ENCODE measurements at places on chromosomes 7 and 10.

DNA sequence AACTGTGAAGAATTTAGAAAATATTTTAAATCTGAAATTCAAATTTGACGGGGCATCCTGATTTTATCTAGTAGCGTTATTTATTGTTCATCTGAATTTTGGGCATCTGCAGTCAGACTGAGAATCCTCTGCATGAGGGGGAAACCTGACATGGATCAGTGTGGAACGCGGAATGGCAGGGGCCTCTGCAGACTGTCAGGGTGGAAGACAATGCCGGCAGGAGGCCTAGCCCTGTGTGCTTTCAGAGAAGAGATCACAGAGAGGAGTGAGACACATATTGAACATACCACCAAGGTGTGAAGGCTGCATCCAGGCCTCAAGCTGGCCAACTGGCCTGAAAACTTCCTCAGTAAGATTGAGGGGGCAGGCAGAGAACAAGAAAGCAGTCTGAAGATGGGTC, 921.1 kb upstream of the GHITM start:
- DNase-seq: no peak

DNA sequence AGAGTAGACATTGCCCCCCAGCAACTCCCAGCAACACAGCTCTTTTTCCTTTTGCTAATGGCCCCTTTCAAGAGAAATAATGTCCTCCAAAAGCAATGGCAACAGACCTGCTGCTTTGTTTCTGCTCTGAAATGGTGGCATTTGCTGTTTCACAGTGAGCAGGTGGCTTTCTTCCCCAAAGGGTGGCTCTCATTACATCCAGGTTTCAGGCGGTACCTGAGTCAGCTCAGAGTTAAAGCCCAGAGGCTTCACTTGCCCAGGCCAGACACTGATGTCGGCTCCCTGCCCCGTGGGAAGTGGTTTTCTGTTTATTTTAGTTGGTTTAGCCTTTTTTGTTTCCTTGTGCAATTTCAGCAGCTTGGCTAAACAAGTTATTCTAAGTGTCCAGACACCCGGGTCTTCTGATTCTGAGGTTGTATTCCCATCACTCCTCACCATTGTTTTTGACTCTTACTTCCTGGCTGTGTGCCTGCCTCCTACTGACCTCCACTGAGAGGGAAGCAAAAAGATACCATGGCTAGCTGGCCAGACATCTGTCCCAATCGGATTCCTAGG, 7.8 kb upstream of the ATOH7 start:
- DNase-seq: no peak

- peak; percentile 96 for DNase-seq
Measured at GRCh38 chr10:62618576-62619412, 185.7 kb upstream of the ADO start.

GRCh38 chr7:97270280-97270679, 152.8 kb downstream of the SDHAF3 start:
- DNase-seq: no peak

DNA sequence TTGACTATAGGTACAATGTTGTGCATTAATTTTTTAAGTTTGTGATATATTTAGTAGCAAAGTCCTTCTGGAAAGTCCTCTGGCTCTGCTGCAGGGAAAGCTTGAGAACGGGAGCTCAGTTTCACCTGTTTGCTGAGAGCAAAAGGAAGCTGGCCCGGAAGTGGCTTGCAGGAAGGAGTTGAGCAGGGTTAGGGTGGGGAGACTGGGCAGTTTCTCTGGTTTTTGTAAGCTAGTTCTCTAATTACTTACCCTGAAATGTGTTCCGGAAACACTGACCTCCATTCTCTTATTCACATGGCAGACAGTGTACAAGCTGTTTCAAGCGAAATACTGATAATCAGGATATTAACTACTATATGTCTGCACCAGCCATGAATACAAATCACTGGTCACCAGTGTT, 22.3 kb downstream of the MAP3K8 start:
- DNase-seq: no peak

DNA sequence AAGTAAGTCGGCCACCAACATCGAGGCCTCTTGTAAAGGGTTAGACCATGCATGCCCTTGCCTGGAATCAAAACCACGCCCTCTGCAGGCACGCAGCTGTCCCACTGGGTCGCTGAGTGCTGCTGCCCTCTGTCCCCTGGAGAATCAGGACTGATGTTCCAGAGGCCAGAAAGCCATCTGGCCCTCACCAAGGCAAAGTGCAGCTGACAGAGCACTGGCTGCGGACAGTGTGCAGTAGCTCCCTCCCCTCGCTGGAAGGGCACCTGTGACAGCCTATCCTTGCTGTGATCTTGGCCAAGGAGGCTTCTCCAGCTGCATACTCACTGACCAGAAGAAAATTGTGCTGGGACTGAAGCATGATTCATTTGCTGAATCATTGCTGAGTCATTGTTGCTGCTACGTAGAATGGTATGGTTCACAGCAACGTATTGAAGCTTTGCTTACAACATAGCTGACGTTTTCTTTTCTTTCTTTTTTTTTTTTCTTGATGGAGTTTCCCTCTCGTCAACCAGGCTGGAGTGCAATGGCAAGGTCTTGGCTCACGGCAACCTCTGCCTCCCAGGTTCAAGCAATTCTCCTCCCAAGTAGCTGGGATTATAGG, 30.4 kb downstream of the DDC start:
- DNase-seq: peak; percentile 92

- DNase-seq: no peak
Measured at GRCh38 chr7:50272808-50273207, 31.7 kb upstream of the IKZF1 start.

GRCh38 chr7:134777908-134778580, 1.4 kb upstream of the CALD1 start:
- no peak for DNase-seq

DNA sequence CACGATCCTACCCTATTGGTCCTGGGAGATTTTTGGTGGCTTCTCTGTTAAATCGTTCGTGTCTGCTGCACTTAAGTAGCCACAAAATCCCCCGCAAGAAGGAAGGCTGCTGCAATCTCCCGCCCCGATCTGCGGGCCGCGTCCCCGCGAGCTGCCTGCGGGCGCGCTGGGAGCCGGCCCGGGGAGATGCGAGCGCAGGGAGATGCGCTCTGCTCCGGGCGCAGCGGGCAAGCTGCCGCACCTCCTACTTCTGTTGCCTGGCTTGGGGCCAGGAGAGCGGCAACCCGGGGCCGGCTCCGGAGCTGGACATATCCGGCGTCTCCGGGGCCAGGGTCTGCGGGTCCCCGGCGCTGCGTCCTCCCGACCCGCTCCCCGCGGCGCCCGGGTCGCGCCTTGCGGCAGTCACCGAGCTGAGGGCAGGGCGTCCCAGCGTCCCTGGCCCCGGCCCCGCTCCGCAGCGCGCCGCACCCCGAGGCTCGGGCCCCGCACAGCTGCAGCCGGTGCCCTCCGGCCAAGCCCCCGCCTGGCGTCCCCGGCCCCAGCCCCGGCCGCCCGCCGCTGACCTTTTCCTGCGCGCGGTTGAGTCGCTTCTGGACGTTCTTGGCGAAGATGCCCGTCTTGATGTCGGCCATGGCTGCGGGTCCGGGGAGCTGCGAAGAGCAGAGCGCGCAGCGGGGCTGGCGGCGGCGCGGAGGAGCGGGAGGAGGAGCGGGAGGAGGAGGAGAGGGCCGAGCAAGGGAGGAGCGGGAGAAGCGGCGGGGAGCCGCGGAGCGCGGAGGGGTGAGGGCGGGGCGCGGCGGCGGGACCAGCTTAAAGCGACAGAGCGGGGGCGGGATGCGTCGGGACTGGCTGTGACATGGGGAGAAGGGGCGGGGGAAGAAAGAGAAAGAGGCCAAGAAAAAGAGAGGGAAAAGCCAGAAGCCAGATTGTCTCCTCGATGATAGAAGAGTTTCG, at the start of gene AMPH:
Gene AMPH (minus strand): TSS at position 654 of the 954 bp plus-strand sequence. CDS start 22 bp downstream, at position 632.
- peak; percentile 6 for DNase-seq

GRCh38 chr7:93897680-93898079, 7.1 kb upstream of the TFPI2 start:
- no peak for DNase-seq

GRCh38 chr7:158834878-158835784, 5.8 kb upstream of the ESYT2 start:
- DNase-seq: no peak

- DNase-seq: no peak
Measured at GRCh38 chr7:142405122-142405765, 147.4 kb upstream of the PRSS58 start.

DNA sequence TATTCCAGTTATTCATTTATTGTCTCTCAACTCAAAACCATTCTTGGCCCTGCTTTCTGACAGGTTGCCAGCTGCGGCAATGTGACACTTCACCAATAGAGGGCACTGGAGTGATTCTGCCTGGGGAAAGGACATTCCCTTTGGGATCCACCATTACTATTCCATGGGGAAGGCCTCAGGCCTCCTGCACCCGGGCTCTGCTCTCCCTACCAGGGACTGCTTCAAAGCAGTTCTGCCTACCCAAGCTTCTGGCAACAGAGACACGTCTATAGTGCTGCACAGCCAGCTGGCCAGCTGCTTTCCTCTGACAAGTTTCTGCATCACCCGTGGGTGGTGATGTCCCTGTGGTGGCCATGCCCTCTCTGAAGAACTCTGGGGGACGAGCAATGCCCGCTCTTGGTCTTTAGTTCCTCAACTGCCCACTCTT, 163.8 kb downstream of the ELMO1 start:
- DNase-seq: no peak

GRCh38 chr10:131803860-131804425, 96.9 kb upstream of the PPP2R2D start:
- DNase-seq: no peak

DNA sequence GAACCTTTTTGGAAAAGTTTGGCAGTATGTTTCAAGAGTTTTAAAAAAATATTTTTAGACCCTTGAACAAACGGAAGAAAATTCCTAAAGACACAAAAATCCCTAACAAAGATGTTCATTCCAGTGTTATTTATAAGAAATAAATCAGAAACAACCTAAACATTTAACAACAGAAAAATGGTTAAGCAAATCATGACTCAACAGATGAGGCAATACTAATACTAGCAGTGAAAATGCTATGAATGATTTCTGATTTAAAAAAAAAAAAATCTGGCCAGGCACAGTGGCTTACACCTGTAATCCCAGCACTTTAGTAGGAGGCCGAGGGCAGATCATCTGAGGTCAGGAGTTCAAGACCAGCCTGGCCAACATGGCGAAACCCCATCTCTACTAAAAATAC, 61.0 kb downstream of the ARHGAP12 start:
- no peak for DNase-seq

DNA sequence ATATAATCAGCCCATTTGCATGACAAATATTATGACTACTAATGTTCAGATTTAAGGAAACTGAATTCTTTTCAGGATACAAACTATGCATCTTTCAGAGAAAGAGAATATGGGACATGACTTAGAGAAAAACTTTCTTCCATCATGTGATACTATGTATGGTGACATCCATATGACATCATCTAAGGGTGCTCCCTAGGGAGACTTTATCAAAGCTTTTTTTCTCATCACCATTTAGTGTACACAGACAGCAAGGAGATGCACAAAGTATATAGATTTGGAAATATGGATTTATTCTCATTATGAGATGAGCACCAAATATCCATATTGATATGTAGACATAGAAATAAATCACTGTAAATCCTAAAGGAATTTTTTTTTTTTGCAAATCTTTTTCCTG, 164.2 kb upstream of the YAE1 start:
- no peak for DNase-seq

GRCh38 chr10:76309070-76309469, 877.6 kb downstream of the LRMDA start:
- DNase-seq: no peak

- no peak for DNase-seq
Measured at GRCh38 chr10:60870416-60870728, 73.6 kb downstream of the RHOBTB1 start.

DNA sequence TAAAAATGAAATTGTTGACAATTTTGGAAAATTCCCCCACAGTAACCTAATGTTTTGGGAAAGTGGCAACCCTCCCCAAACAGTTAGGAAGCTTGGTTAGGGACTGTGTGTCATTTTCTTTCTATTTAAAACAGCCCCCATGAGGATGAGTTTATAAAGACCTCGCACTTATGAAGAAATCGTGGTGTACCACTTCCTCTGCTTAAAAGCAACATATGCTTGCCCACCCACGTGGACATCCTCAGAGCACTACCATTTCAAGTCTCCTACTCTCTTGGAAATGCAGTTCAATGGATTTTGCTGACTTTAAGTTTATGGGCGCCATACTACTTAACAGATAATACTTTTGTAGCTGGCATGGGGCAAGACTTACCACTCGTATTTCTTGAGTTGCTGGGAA, 223.8 kb downstream of the DYNC1I1 start:
- DNase-seq: no peak

GRCh38 chr7:128923411-128923800, 12.9 kb upstream of the KCP start:
- no peak for DNase-seq

- no peak for DNase-seq
Measured at GRCh38 chr7:131692131-131692960, 135.9 kb upstream of the PODXL start.

GRCh38 chr7:115649429-115649828, 381.1 kb downstream of the TFEC start:
- no peak for DNase-seq

- peak; percentile 76 for DNase-seq
Measured at GRCh38 chr10:125691160-125691981, 8.4 kb upstream of the TEX36 start.

- DNase-seq: no peak
Measured at GRCh38 chr7:41578700-41579099, 124.2 kb downstream of the INHBA start.

DNA sequence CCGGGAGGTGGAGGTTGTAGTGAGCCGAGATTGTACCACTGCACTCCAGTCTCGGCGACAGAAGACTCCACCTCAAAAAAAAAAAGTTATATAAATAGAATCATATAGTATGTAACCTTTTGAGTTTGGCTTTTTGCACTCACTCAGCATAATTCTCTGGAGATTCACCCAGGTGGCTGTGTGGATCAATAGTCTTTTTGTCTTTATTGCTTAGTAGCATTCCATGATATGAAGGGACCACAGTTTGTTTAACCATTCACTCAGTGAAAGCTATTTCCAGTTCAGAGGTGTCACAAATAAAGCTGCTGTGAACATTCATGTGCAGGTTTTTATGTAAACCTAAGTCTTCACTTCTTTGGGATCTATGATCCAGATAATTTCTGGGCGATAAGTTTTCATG, 167.7 kb downstream of the PKD1L1 start:
- DNase-seq: no peak

DNA sequence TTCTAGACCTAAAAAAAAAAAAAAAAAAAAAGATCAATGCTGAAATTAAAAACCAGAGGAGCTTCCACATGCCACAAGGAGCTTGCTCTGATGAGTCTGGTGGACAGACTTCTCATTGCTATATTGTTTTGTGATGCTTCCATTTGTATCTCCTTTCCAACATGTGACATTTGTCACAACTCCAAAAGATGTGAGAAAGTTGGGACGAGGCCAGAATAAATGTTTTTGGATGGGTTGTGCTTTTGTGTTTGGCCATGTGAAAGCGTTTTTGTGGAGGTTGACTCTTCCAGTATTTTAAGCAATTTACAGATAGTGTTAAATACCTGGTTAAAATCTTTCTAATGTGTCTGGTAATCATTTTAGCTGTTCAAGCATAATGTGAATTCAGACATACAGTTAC, 280.1 kb downstream of the SKAP2 start:
- no peak for DNase-seq

Data from BJ (cell line).